ENCODE measurements at places on chromosomes 5 and 9. TPM values are rescaled to one million over a fixed set of nuclear protein-coding genes. Genes with fewer than 3 reads are reported as not detected.

The JAKMIP2 gene
- total RNA-seq = 0.30 TPM

The S1PR3 gene
- 0.14 TPM for total RNA-seq

The EGFL7 gene
- total RNA-seq = 1.6 TPM

The RUSC2 gene
- 10.0 TPM for total RNA-seq

The IFNE gene
- total RNA-seq = not detected

The VCAN gene
- total RNA-seq = 0.04 TPM

The NRG2 gene
- total RNA-seq = 0.06 TPM

The ERBIN gene
- 55.2 TPM for total RNA-seq

The SLC4A9 gene
- 0.41 TPM for total RNA-seq

The SLC6A3 gene
- not detected for total RNA-seq

DNA sequence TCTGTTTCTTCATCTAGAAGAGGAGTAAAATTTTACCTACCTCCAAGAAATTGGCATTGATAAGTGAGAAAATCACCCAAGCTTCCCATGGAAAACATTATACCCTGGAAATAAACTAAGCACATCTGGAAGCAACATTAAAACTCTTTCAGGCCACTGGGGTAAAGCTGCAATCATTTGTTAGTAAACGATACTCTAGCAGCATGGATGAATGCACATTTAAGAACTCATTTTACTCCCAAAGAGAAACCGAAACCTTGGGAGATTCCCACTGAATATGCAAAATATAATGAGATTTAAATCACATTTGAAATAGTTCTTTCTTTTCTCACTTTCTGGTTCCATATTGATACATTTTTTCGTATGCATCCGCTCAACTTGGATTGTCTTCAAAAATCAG, 467.5 kb downstream of the EFNA5 start:
- DNase-seq = no peak

DNA sequence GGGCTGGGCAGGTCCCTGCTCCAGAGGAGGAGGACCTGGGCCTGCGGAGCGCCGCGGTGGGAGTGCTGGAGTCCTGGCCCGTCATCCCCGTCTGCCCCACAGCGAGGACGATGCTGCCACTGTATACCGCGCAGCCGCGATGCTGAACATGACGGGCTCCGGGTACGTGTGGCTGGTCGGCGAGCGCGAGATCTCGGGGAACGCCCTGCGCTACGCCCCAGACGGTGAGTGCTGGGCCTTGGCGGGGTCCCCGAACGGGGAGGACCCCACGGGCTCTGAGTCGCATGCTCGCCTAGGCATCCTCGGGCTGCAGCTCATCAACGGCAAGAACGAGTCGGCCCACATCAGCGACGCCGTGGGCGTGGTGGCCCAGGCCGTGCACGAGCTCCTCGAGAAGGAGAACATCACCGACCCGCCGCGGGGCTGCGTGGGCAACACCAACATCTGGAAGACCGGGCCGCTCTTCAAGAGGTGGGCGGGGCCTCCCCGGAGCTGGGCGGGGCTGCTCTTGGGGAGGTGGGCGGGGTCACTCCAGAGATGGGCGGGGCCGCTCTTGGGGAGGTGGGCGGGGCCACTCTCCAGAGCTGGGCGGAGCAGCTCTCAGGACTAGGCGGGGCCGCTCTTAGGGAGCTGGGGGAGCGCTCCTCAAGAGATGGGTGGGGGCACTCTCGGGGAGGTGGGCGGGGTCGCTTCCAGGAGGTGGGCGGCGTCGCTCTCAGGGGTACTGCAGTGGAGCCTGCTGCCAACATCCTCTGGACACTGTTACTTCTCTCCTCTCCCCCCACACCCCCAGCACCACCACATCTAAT, 13.1 kb downstream of the LRRC26 start:
- peak; percentile 68 for DNase-seq

GRCh38 chr9:110187126-110187525, 20.8 kb downstream of the C9orf152 start:
- DNase-seq = no peak

DNA sequence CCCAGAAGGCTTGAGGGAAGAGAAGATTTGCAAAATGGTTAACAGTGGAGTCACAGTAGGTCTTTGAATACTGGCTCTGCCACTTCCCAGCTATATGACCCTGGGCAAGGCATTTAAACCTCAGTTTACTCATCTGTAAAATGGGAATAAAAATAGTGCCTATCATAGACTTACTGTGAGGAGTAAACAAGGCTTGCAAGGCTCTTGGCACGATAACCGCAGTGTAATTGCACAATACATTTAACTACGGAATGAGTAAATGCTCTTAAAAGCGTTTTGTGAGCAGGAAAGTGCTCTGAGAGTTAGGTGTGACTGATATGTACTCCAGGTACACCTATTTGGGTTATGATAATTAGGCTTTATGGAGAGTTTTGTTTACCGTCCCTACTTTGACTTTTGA, 8.4 kb downstream of the SLC36A3 start:
- DNase-seq = no peak

GRCh38 chr5:122463221-122463620, 151.2 kb downstream of the SNCAIP start:
- DNase-seq = no peak

DNA sequence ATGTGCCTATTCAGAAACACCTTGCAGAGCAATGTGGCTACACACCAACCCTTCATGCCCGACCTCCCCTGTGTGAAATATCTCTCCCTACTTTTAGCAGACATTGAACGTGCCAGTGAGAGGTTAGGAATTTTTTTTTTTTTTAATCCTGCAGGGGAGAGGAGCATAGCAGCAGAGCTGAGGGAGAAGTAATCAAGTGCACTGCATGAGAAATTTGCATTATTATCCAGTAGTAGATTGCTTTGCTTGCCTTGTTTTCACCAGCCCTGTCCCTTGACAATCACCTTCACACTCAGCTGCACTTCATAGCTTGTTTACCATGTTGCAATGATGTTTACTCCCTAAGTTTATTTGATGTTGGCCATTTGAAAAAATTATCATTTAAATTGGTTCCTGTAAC, 489.6 kb upstream of the ZNF608 start:
- no peak for DNase-seq

- DNase-seq = no peak
Observed at GRCh38 chr5:72122602-72123001, 15.3 kb downstream of the MAP1B start.

DNA sequence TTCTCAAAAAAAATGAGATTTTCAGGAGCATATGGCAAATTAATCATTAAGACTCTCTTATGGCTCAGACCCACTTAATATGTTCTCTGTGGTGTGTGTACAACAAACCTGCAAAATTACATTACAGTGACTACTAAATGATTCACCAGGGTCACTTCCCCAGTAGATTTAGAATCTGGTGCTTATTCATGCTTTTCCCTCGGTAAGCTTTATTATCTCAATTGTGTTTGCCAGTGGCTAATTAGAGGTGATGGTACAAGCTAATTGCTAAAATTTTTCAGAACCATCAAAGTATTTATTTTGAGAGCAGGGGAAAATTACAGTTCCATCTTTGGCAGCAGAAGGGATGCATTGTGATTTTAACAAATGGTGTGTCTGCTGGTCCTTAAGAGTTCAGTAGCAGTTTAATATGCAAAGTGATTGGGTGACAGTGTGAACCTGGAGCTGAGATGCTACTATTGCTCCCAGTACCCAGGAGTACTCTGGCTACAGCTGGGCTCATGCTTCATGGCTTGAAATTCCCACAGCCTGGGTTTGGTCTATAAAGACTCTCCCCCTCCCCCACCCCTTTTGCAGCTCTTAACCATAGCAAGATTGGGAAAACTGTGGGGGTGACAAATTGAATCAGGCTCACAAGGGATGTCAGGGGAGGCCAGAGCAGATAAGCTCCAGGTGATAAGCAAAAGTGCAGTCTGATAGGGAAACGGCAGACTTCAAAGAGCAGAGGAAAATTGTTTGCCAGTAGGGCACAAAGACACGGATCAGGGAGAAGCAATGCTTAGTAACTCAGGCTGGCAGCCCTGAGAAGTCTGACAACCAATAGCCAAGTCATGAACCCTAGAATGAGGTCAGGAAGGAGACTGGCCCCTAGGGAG, 92.8 kb upstream of the RAD23B start:
- no peak for DNase-seq

DNA sequence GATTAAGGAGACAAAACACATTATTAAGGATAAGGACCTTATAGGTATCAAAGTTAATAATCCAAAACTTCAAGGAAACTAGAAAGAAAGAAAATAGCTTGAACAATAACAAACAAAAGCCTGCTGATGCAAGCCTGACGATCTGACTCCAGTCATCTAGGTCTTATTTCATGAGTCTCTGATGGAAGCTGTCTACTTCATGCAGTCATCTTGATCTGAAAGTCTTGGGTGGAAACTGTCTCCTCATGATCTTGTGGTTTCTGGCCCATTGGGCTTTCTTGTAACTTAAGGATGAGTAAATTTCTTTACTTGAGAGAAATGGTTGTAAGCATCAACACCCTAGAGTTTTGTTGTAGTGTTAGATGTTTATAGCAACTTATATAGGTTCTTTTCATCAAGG, 20.6 kb upstream of the PSIP1 start:
- no peak for DNase-seq

DNA sequence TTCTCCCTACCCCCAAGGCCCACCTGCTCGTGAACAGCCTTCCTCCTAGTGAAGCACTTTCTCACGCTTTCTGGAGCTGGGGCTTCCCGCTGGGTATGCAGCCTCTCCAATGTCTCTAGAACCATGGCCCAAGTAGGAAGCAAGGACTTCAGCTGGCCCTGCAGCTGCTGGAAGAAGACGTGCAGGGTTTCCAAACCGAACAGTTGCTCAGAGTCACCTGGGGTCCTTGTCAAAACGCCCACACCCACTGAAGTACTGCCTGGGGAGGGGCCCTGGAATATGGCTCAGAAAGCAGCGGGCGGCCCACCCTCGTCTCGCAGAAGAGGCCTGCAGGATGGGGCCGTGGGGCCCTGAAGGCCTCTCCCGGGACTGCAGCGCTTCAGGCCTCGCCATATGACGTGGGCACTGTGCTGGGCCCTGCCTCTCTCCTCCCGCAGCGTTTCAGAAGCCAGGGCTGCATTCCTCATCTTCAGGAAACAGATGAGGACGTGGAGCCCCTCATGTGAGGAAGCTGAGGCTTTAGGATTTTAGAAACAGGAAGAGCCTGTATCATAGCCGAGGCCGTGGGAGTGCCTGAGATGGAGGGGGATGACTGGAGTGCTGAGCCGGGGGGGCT, 116.0 kb upstream of the LMX1B start:
- no peak for DNase-seq

GRCh38 chr9:36346569-36346968, 53.5 kb downstream of the RNF38 start:
- no peak for DNase-seq

- no peak for DNase-seq
Observed at GRCh38 chr9:92730897-92731296, 33.7 kb downstream of the BICD2 start.

DNA sequence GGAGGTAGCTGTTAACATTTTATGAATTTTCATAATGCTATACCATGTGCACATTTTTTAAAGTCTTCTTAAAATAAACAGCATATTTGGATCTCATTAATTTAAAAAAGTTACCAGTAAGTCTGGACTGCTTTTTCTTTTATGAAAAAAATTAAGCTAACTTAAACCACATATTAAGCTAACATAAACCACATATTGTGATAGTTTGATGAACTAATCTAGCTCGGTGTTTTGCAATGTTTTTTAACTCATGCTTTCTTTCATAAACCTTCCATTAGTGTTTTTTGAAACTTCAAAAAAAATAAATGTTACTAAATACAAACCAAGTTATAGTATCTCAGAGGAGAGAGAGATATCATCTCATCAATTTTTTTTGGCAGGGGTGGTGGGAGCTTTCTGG, 26.5 kb downstream of the POLK start:
- no peak for DNase-seq
